ENCODE measurements at places on chromosomes 3 and 15.
A peak's percentile ranks its signal among the peaks of the same experiment; 100 is the strongest.

- peak; percentile 84 for DNase-seq
Observed at GRCh38 chr15:60389261-60390077, 8.3 kb downstream of the ANXA2 start.

DNA sequence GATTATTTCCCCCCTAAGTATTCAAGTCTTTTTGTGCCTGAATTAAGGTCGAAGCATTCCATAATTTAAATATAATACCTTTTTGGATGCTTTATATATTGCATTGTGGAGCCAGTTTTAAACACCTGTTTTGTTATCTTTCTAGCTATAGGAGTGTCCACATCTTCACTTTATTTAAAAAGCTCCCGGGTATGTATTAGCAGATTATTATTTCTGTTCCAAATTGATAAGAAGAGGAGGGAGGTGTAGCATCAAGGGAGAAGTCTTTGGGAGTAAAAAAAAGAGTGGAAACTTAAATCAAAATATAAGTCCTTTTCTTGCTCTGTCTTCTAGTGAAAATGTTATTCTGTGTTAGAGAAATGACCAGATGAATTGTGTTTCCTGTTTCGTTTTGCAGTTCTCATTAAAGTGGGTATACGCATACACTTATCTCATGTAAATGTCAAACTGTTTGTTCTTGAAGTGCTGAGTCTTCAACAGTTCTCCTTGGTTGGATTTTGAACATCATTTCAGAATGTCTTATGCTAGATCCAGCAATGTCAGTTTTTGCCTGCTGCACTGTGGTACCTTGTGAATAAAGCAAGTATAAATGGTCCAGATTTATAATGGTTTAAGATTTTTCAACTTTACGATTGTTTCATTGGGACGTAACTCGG, 105.8 kb downstream of the FNDC3B start:
- no peak for DNase-seq

DNA sequence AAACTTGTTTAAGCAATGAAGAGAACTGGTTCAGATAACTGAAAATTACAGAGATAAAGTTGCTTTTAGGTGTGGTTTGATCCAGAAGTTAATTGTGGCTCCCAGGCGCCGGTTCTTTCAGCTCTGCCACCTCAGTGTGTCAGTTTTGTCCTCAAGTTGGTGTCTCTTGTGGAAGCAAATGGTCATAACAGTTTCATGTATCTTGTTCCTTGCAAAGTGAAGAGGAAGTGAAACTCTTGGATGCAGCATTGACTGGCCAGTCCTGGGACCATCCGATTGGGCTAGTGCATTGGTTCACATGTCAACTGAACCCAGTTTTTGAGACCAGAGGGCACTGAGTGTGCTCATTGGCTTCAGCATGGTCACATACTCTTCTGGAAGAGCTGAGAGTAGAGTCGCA, 181.4 kb upstream of the GRM7 start:
- no peak for DNase-seq

DNA sequence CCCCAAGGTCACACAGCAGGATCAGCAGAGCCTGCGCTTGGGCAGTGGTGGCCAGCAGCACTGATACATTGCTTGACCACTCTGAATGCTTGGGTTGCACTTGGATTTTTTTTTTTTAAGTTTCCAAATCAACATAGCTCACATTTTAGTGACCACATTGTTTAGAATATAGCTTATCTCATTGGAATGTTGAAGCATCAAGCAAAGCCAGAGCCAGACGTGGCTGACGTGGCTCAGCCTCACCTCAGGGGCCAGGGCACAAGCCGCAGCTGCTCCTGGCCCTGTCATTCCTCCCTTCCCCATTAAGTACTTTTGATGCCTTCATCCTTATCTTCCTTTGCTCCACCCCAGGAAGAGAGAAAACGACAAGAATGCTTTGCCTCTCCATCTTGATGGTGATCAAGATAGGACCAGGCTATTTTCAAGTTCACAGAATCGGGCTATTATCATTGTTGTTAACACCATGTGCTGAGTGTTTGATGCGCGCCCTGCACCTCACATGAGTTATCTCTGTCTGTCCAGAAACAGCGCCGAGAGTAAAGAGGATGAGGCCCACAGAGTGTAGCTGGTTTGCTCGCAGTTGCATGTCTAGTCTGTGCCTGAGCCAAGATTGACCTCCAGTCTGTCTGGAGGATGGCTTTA, 75.8 kb downstream of the AAGAB start:
- DNase-seq: no peak

DNA sequence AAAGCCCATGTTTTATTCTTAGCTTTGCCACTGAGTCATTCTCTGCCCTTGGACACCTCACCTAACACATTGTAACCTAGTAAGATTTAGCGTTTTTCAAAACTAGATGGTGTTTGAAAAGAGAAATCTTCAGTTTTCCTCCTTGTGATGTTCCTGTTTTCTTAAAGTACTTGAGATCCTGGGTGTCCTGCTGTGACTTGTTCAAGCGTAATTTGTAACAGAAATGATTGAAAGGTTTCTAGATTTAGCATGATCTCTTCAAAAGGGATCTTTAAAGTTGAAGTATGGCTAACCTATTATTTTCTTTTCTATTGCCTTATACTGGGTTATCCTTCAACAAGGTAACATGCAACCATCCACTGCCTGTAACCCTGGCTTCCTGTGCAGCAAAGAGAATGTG, 32.6 kb upstream of the SPATA16 start:
- DNase-seq: no peak

- no peak for DNase-seq
Observed at GRCh38 chr15:100221471-100222348, 120.1 kb downstream of the ADAMTS17 start.

GRCh38 chr15:78201281-78202190, 32.8 kb downstream of the ACSBG1 start:
- no peak for DNase-seq

DNA sequence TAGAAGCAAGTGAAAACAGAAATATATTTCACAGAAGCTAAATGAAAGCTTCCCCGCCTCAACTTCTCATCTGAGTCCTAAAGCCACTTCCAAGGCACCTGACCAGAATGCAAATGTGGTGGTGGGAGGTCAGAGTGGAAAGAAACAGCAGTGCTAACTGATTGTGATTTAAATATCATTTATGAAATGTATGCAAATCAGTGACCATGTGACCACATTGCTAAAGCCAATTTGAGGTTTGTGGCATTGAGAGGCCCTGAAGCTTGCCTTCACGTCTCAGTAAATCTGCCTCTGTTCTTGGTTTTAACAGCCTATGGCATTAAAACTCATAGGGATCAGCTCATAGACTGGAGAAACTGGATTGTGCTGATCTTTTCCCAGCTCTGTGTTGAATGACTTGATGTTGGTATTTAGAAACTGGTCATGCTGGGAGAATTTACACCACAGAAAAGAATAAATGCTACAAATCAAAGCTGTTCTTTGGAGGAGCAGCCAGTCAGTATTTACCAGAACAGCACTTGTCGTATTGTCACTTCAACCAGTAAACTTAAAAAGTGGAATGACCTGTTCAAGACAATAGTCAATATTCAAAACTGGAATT, 481.4 kb upstream of the ALCAM start:
- DNase-seq: no peak

DNA sequence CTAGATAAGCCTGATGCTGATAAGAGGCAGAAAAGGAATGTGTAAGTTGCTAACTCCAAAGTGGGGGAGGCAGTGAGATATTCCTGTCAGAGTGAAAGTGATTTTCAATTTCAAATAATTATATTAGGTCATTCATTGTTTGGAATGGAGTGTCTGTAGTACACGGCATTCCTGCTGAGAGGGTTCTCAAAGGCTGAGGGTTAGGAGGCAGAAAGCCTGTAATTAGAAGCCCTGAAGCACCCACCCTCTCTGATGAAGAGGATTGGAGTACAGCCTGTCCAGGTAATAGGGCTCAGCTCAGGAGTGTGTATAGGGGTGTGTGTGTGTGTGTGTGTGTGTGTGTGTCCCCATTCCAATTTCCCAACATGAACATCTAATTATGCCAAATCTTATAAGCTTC, 486.8 kb downstream of the MAGI1 start:
- no peak for DNase-seq

All from activated CD4-positive, alpha-beta T cell treated with anti-CD3 and anti-CD28 coated beads, Interleukin-2, Interleukin-4, amounts not matched to agents 100 ng/mL and 50 ng/mL, durations not matched to agents 16 hours and 8 hours (primary cell).